ENCODE measurements at places on chromosomes 5 and 9.

- no peak for DNase-seq
Measured at GRCh38 chr5:174246743-174247142, 201.2 kb downstream of the NSG2 start.

GRCh38 chr9:135666534-135667462, 3.7 kb downstream of the LCN9 start:
- DNase-seq, result no peak

GRCh38 chr5:127649018-127649439, at the start of gene CTXN3:
CTXN3 (plus strand) TSS chr5:127649082; CDS start chr5:127657522, 8,440 bp downstream.
- DNase-seq, result no peak

DNA sequence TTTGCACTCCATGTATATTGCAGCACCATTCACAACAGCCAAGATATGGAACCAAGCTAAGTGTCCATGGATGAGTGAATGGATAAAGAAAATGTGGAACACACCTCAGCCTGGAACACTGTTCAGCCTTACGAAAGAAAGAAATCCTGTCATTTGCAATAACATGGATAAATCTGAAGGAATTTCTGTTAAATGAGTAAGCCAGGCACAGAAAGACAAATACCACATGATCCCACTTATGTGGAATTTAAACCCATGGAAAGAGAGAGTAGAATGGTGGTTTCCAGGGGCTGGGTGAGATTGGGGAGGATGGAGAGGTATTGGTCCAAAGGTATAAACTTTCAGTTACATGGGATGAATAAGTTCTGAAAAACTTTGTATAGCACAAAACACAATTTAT, 228.9 kb upstream of the CD180 start:
- DNase-seq, result no peak

DNA sequence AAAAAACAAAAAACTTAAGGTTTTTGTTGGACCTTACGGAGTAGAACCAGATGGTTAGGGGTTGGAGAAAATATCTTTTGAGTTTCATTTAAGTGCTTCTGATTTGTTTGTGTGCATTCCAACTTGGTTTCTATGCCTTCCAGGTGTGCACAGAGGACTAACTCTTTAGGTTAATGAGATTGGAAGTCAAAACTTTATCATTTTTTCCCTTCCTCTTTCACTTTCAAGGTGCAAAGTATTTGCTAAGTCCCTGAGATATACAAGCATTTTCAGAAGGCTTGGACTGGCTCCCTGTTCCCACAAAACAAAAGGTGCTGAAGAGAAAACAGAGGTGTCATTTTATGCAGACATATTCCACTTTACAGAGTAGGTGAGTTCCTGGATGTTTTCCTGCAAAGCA, 30.3 kb upstream of the CER1 start:
- no peak for DNase-seq
